ENCODE measurements at places on chromosomes 6 and 20. TPM values are rescaled to one million over a fixed set of nuclear protein-coding genes. Genes with fewer than 3 reads are reported as not detected.

DNA sequence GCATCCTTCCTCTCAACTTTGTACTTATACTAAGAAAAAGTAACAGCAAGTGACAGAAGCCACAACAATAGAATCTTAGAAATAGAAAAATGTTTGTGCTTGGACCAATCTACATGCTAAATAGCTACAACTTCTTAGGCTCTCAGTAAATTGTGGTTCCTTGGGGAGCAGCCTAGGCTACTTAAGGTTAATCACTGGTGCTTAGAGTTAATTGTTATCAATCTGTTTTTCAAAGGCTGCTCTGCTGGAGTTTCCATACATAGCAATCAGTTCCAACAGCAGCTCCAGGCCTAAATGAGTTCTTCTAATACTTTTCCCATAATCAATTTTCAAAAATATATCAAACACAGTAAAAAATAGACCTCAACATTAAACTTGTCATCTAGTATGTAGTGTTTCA is 571.4 kb downstream of the EPHA7 start:
- DNase-seq: no peak
- H3K36me3 ChIP-seq: no peaks in the 10 kb centered on the region
- H3K4me1 ChIP-seq: no peaks in the 10 kb centered on the region

GRCh38 chr6:37640786-37641395 is 56.8 kb downstream of the MDGA1 start:
- H3K27ac ChIP-seq: no peak overlapping the region
- no peaks in the 10 kb centered on the region for H3K27me3 ChIP-seq
- no peak overlapping the region for H3K4me3 ChIP-seq
- no peaks in the 10 kb centered on the region for H3K36me3 ChIP-seq

DNA sequence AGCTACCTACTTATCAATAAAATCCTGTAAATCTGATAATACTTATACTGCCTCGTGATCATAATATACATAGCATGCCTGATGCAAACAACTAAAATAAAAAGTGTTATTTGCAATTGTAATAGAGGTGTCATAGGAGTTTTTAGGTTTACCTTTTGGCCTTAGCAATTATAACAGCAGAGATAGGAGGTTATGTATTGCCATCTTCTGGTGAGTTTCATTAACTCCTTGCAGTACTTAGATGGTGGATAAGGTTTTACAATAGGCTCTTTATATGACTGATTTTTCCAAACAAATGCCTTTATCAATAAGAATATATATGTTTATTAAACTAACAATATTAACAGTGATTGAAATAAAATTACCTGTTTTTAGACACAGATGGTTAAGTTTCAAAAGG is 27.8 kb upstream of the MYCT1 start:
- H3K27me3 ChIP-seq: no peaks in the 10 kb centered on the region
- DNase-seq: peak; percentile 54
- no peak overlapping the region for H3K27ac ChIP-seq
- H3K36me3 ChIP-seq: no peaks in the 10 kb centered on the region

DNA sequence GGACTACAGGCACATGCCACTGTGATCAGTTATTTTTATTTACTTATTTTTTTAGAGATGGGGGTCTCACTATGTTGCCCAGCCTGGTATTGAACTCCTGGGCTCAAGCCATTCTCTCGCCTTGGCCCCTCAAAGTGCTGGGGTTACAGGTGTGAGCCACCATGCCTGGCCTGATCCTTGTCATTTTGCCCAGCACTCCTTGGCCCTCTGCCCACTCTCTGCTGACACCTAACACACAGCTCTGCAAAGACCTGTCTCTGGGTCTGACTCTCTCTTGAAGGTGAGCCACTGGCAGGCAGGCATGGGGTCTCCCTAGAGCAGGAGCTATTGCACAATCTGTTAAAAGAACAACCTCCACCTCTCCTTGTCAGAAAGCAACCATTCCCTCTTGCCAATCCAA is 155.6 kb downstream of the ZFP64 start:
- H3K4me1 ChIP-seq: peaks cover 15% of the 10 kb centered on the region
- DNase-seq: no peak
- no peak overlapping the region for H3K27ac ChIP-seq
- H3K4me3 ChIP-seq: no peak overlapping the region
- H3K27me3 ChIP-seq: no peaks in the 10 kb centered on the region

DNA sequence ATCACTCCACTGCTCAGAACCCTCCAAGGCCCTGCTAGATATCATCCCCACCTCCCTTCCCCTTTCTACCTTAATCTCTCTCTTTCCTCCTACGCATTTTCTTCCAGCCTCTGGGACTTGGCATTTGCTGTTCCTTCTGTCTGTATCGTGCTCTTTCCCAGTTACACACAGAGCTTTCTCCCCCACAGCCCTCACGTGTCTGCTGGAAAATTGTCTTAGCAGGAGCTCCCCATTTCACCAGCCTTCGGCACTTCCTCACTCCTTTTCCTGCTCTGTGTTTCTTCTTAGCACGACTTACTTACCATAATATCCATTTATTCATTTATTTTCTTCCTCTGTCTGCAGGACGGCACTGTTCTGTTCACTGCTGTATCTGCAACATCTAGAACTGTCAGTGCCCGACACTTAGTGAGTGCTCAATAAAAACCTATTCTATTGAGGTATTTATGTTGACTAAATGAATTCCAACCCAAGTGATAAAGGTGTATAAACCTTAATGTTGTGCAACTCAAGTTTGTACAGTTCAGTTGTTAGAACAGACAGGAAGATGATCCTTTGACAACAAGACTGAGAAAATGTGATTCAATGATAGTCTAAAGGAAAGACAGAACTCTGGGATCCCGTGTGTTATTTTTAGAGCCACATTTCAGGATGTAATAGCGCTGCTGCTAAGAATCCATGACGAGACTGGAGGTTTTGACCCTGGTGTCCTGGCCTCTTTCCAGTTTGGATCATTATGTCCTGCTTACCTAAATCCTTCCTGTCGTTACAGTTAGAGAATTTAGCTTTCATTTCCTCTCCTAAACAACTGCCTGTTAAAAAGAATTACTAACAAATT is 170.1 kb upstream of the LAMP5 start:
- peak overlapping the region; percentile 37 for H3K4me3 ChIP-seq
- peaks cover 10% of the 10 kb centered on the region for H3K4me1 ChIP-seq
- peak overlapping the region; percentile 13 for H3K27ac ChIP-seq
- H3K27me3 ChIP-seq: no peaks in the 10 kb centered on the region
- DNase-seq: peak; percentile 54

DNA sequence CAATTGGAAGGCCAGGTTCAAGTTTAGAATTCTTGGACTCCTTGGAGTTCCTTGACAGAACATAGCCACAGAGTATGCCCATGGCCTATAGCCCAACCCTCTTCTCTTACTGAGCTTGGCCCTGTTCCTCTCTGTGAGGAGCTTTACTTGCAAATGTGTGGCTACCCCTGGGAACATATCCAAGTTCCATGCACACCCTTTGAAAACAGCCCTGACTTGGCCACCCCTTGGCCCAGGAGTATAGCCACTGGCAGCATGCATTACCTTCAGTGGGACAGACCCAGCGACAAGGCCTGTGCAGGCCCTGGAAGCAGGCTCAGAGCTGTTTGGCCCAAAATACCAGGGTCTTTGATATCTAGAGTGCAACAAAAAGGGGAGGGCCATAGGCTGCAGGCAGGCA is 19.5 kb upstream of the MAS1 start:
- DNase-seq: no peak
- H3K27me3 ChIP-seq: no peaks in the 10 kb centered on the region
- no peaks in the 10 kb centered on the region for H3K4me1 ChIP-seq

DNA sequence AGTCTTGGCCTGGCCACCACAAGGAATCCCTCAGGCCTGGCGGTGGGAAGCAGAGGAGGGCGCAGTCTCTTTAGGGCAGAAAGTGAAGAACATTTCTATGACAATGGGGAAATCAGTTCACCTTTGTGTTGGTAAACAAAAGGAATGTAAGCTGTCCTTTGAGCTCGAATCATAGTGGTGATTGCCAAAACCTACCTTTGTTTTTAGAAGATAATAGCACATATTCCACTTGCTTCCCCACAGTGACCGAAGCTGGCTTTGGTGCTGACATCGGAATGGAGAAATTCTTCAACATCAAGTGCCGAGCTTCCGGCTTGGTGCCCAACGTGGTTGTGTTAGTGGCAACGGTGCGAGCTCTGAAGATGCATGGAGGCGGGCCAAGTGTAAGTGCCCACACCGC is 144.1 kb downstream of the MTHFD1L start:
- peaks cover 11% of the 10 kb centered on the region for H3K4me1 ChIP-seq
- H3K36me3 ChIP-seq: peaks cover 41% of the 10 kb centered on the region
- DNase-seq: no peak
- no peak overlapping the region for H3K4me3 ChIP-seq
- no peaks in the 10 kb centered on the region for H3K27me3 ChIP-seq

- H3K36me3 ChIP-seq: no peaks in the 10 kb centered on the region
- no peaks in the 10 kb centered on the region for H3K27me3 ChIP-seq
- H3K4me1 ChIP-seq: peaks cover 8% of the 10 kb centered on the region
- no peak overlapping the region for H3K27ac ChIP-seq
Measured at GRCh38 chr20:36112112-36112511, 42.4 kb upstream of the EPB41L1 start.

The HSP90AB1 gene
- 732 TPM for total RNA-seq
